ENCODE measurements at places on chromosomes 4 and X.
A peak's percentile ranks its signal among the peaks of the same experiment; 100 is the strongest.

- DNase-seq = no peak
These were observed 620.4 kb downstream of the ANKRD50 start for GRCh38 chr4:124092101-124092500.

DNA sequence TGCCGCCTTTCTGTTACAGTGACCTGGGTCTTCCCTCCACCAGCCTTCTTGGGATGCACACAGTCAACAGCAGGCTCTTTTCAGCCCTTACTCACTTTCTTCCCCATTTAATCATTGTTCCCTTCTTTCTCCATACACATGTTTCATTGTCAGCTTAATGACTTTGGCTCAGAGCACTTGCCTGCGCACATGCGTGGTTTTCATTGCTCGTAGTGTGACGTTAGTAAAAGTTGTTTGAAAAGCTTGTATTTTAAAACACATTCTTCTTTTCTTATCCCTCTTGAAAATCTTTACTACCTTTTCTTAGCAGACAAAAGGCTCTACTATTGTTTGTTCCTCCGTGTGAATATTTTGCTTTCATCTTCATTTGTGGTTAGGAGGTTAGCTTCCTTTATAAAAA lies 19.7 kb upstream of the SCOC start:
- no peak for DNase-seq

DNA sequence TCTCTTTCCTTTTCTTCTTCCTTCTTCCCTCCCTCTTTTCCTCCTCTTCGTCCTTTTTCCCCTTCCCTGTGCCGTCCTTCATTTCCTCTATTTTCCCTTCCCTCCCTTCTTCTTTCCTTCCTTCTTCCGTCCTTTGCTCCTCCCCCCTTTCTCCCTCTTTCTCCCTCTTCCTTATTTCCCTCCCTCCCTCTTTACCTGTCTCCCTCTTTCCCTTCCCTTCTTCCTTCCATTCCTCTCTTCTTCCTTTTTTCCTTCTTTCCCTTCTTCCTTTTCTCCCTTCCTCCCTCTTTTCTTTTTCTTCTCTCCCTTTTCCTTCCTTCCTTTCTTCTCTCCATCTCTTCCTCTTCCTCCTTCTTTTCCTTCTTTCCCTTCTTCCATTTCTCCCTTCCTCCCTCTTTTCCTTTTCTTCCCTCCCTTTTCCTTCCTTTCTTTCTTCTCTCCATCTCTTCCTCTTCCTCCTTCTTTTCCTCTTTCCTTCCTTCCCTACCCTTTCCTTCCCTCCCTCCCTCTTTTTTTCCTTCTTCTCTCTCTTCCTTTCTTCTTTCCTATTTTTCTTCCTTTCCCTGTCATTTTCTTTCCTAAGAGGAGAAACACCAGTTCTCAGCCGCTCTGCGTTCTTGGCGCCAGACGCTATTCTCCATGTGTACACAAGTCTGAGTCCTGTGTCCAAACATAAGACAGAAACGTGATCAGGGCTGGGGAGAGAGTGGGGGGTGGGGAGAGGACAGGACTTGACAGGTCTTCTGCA lies 597.1 kb downstream of the MID1IP1 start:
- DNase-seq = no peak

- DNase-seq = no peak
These were observed 106.5 kb downstream of the NYX start for GRCh38 chrX:41553688-41554087.

DNA sequence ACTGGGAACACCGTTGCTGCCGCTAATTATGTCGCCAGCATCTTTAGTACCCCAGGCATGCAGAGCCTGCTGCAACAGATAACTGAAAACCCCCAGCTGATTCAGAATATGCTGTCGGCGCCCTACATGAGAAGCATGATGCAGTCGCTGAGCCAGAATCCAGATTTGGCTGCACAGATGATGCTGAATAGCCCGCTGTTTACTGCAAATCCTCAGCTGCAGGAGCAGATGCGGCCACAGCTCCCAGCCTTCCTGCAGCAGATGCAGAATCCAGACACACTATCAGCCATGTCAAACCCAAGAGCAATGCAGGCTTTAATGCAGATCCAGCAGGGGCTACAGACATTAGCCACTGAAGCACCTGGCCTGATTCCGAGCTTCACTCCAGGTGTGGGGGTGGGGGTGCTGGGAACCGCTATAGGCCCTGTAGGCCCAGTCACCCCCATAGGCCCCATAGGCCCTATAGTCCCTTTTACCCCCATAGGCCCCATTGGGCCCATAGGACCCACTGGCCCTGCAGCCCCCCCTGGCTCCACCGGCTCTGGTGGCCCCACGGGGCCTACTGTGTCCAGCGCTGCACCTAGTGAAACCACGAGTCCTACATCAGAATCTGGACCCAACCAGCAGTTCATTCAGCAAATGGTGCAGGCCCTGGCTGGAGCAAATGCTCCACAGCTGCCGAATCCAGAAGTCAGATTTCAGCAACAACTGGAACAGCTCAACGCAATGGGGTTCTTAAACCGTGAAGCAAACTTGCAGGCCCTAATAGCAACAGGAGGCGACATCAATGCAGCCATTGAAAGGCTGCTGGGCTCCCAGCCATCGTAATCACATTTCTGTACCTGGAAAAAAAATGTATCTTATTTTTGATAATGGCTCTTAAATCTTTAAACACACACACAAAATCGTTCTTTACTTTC lies 1.8 kb downstream of the UBQLN2 start:
- no peak for DNase-seq

DNA sequence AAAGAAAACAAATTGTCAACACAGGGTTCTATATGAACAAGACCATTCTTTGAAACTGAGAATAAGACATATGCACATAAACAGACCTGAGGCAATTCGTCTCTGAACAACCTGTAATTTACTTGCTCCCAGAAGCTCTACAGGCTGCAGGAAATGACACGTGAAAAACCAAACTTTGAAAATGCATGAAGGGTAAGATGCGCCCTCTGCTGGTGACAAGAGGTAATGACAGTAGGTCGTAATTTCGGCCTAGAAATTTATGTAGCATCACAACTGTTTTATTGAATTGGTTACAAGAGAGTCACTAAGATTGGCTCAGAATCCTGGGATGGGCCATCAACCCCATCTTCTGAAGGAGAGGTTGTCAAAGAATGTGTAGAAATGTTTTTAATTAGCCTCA lies 276.5 kb downstream of the PPP4R3C start:
- DNase-seq = peak; percentile 18
